ENCODE measurements at places on chromosomes 6 and 20. TPM values are rescaled to one million over a fixed set of nuclear protein-coding genes. Genes with fewer than 3 reads are reported as not detected.
A peak's percentile ranks its signal among the peaks of the same experiment; 100 is the strongest.

DNA sequence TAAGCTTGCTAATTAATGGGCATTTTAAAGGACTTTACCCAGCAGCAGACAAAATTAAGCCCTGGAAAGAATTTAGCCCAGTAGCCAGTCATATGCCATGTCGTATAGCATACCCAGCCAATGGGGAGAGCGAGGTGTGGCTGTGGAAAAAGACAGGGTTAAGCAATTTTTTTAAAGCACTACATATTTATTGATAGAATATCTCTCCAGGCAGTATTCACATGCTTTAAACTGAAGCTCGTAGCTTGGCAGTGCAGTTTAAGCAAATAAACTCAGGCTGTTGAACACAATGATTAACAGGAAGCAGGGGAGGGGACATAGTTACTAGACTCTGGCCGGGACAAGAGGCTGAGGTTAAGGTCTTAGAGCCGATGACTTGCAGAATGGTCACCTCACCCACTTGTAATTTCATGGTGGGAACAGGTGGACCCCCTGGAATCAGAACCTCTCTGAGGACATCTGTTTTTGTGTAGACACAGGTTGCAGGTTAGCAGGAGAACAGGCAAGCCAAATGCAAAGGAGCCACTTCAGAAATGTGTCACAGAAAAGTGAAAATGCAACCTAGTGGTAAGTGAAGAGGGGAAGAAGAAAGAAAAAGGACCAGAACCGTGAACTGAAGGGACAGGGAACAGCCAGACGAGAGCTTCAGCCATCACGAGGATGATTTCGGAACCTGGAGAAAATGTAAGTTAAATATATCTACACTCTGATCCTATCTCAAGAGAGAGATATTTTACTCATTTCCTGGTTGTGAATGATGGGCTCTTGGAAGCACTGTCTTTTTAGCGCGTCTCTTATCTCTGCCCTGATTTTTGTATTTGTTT, 7.2 kb downstream of the GCNT2 start:
- peak; percentile 67 for DNase-seq

Gene TRIM10
- polyA plus RNA-seq: not detected

DNA sequence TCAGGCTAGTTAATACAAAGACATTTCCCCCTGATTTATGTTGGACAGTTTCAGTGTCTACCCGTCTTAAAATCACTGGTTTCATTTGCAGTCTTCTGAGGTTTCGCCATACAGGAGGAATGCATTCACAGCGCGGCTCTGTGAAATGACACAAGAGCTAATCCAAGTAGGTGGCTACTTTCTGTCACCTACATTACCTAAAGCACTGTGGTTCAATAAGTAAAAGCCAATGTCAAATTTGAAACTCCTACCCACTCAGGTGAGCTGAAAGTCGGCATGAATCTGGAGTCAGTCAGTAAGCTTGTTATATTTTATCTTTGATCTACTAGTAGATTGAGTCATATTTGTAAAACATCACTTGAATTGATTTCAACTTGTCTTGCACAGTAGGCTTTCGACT, 370.8 kb downstream of the LAMA2 start:
- no peak for DNase-seq

GRCh38 chr20:48359692-48360341, 468.0 kb downstream of the PREX1 start:
- peak; percentile 93 for DNase-seq

All from B cell (primary cell).